CD4-positive, alpha-beta T cell treated with Interleukin-4 for 4 hours (primary cell): ENCODE measurements at places on chromosomes 12 and 14.

DNA sequence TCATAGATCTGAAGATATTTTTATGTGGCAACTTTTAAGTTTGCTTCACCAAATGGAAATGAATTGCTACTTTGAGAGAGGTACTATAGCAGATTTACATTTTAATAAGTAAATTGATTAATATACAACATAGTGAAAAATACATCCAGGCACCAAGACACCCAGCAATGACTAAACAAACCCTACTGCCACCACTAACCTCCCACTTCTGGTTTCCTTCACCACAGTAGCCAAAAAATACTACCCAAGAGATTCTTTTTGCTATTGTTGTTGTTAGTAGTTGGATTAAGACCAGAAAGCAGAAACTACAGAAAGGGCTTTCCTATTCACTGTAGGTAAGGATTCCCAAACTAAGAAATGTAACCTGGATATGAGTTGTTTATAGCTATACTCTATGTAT is 54.1 kb downstream of the COCH start:
- no peak for DNase-seq

DNA sequence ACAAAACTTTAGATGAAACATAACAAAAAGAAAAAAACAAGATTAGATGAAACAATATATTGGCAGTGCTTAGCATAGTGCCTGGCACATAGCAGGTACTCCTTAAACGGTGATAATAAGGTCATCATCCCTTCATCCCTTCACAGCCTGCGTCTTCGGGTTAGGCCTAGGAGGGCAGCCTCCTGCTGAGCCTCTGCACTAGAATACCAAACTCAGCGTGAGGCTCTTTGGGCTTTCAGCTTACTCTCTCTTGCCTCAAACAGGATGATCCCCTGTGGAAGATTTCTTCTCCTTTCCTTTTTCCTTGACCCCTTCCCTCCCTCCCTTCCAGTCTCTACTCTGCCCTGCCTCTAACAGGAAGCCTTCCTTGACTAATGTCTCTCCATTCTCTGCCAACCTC is 14.4 kb upstream of the FIGNL2 start:
- no peak for DNase-seq

- no peak for DNase-seq
These were observed 12.2 kb downstream of the PTPN11 start for GRCh38 chr12:112430929-112431328.

DNA sequence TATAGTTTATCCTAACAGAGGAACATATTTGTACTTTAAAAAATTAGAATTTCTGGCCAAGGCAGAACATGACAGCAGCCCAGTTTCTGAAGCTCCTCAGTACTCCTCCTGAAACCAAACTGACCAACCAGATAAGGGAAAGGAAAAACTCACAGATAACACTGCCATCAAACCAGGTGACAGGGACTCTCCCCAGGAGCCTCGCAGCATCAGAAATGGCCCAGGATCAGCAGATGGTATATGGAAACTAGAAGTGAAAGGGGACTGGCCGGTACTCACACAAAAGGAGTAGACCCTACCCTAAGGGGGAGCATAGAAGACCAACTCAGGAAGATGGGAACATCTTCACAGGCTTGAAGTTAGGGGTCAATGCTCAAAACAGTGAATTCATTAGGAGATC is 22.0 kb downstream of the GALC start:
- DNase-seq, result no peak

DNA sequence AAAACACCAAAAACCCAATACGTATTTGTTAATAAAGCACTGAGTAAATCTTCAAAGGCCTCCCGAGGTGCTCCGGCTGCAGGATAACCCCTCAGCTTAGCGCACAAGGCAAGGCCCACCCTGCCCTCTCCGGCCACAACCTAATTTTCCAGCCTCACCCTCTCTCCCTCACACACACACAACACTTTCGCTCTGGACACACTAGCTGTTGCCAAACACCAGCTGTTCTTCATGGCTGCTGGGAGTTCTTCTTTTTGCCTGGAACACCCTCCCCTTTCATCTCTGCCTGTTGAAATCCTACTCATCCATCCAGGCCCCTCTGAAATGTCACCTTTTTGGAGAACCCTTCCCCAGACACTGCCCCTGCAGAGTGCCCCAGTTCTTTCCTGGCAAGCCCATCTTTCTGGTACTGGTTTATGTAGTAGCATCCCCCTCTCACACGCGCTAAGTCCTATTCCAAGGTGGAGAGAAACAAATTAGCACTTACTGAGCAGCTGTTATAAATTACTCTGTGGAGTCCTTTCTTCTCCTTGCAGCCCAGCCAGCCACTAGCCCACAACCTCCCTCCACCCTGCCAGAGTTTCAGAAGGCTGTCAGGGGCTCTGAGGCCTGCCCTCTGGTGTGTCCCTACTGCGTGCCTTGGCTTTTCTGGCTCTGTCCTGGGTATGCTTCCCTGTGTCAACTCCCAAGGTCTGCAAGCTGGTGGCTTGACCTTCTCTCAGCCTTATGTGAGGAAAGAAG is 805 bp upstream of the CRACR2A start:
- no peak for DNase-seq

GRCh38 chr12:8037947-8038346 is 5.4 kb downstream of the FOXJ2 start:
- DNase-seq, result no peak

- DNase-seq, result no peak
These were observed 150.9 kb upstream of the PLEKHG7 start for GRCh38 chr12:92551853-92552397.

DNA sequence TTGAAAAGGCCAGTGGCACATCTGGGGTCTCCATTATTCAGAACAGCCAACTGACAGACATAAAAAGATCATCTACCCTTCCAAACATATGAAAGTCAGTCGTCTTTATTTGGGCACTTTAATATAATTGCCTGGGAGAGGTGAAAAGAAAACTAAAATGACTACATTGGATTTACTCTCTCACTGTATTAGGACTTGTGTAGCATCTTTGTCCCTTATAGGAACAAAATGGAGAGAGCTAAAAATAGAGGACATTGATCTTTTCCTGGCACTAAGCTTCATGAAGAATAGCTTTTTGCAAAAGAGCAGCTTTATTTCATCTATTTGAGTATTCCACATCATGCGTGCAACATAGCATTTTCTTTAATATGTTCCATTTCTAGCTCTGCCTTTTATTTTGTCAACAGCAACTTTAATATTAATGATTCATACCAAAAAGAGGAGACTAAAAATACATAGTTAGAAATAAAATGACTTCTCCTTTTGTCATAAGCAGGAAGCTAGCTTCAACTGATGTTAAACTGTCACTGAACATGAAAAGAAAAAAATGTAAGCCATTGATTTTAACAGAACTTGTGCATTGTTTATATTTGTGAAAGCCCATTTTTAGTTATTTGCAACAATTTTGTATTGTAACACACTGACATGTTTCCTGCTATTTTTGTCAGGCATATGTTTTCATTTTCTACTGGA is 254.6 kb downstream of the SEC23A start:
- DNase-seq, result no peak

GRCh38 chr14:52974406-52974805 is 23.6 kb upstream of the FERMT2 start:
- DNase-seq, result no peak

DNA sequence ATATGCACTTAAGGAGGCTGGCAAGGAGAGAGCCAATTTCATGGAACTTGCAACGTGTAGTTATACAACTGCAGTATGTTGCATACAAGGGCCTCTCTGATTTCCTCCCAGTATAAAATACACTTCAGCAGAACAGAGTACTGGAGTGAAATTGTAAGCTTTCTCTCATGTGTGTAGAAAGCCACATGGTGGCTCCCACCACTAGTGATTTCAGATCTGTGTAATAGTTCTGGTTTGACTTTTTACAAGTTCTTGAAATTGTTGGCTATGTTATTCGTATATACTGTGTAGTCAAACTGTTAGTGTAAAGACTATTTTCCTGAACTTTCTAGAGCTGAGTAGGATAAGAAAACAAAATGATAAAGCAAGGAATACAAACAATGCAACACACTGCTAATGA is 16.4 kb upstream of the LMO3 start:
- DNase-seq, result no peak

DNA sequence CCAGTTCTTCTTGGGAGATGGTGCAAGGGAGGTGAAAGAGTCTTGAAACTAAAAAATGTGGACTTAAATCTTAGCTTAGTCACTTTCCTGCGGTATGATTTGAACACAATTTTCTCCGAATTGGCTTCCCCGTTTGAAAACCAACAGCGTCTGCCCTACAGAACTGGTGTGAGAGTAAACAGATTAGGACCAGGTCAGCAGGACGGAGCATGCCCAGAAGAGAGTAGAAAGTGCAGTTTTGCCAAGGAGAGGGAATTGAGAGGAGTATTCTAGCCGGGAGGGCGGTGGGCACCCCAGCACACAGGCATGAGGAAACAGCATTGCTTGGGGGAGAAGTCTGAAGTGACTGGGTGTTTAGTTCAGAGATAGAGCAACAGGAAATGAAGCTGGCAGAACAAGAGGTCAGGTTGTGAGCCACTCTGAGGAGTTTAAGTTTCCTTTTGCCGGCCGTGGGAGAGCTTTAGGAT is 927.1 kb downstream of the VRK1 start:
- DNase-seq, result peak; percentile 63

DNA sequence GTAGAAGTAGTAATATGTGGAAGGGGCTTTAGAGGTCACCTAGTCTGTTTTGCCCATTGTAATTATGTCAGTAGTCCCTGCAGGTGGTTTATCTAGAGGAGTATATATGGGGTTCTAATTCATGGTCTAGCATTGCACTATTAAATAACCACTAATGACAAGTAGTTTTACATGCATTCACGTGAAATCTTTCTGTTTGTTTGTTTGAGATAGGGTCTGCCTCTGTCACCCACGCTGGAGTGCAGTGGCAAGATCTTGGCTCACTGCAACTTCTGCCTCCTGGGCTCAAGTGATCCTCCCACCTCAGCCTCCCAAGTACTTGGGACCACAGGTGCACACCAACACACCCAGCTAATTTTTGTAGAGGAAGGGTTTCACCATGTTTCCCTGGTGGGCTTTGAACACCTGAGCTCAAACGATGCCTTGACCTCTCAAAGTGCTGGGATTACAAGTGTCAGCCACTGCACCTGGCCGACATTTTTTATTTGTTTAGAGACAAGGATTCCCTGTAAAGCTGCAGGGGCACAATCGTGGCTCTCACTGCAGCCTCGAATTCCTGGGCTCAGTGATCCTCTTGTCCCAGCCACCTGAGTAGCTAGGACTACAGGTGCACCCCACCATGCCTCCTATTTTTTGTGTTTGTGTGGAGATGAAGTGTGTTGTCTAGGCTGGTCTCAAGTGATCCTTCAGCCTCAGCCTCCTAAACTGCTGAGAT is 12.0 kb upstream of the PSEN1 start:
- DNase-seq, result no peak
